ENCODE measurements at places on chromosomes 4 and X. TPM values are rescaled to one million over a fixed set of nuclear protein-coding genes. Genes with fewer than 3 reads are reported as not detected.

Gene GRIA3
- 5.4 TPM for total RNA-seq

Gene REPS2
- total RNA-seq = 0.85 TPM

Gene EDA2R
- total RNA-seq = 14.9 TPM

Gene CTAG1B
- total RNA-seq = not detected

Gene EMD
- total RNA-seq = 18.0 TPM

Gene PHOX2B
- total RNA-seq = not detected

Gene CCDC110
- 2.3 TPM for total RNA-seq

Gene TGIF2LX
- not detected for total RNA-seq

Gene TBL1X
- 6.8 TPM for total RNA-seq

Measured in regular cardiac myocyte (primary cell).